ENCODE measurements at places on chromosomes 1 and 21. TPM values are rescaled to one million over a fixed set of nuclear protein-coding genes. Genes with fewer than 3 reads are reported as not detected.

Gene OR2G6
- not detected for total RNA-seq

Gene MYOM3
- not detected for total RNA-seq

Gene PAX7
- total RNA-seq: not detected

- no peak for DNase-seq
Measured at GRCh38 chr1:208329300-208329699, 85.1 kb upstream of the PLXNA2 start.

DNA sequence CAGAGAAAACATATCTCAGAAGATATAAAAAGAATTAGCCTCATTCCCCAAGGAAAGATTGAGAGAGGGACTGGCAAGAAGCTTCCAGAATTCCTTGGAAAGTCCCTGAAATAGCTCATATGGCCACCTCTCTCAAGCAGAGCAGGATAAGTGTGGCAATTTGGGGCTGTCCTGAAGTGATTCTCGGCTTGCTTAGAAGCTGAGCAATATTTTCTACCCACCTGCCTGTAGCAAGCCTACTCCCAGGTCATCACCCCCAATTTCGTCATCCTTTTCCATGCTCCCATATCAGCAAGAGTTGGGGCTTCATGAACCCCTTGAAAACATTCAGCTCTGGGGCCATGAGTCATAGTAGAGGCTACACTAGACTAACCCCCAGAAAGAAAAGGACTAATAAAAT is 131.5 kb downstream of the PLPP3 start:
- no peak for DNase-seq

- no peak for DNase-seq
Measured at GRCh38 chr1:24118410-24119242, 6.7 kb upstream of the MYOM3 start.

DNA sequence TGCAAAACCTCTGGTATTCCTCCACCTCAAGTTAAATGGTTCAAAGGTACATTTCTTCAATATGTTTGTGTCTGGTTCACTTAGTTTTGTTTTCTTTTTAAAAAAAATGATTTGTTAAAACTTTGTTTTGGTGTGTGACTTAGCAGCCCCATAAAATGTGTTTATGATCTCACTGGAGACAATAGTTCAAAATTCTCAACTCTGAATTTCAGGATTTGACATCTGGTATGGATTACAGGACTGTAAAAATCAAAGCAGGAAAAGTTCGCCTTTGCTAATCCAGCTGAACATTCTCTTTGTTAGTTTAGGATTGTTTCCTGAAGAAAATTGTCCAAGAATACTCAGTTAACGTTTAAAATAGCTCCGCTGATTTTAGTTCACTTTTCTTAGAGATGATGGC is 231.7 kb downstream of the HMCN1 start:
- DNase-seq: no peak

- no peak for DNase-seq
Measured at GRCh38 chr1:167206166-167206835, 14.4 kb upstream of the POU2F1 start.

- DNase-seq: no peak
Measured at GRCh38 chr1:20223551-20224419, 37.5 kb upstream of the PLA2G2C start.

DNA sequence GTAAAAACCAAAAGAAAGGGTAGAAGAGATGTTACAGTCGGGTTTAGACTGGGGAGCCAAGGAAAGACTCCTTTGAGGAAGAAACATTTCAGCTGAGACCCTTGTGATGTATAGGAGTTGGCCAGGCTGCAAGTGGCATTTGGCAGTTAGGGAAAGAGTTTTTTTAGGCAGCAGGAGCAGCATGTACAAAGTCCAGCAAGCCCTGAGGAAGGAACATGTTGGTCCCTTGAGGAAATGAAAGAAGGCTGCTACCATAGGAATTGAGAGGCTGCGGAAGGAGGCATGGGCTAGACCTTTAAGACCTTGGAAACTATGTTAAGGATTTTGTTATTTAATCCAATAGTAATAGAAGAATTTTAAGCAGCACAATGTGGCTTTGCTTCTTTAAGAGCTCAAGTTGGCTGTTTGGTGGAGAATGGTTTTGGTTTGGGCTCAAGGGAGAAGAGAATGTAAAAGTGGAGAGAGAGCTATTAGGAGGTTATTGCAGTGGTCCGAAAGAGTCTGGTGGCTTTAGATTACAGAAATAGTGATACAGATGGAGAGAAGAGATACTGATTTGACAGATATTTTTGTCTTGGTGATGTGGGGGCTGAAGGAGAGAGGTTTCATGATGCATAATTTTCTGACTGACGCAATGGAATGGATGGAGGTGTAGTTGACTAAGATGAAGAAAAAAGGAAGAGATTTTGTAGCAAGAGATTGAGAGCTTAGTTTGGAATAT is 26.6 kb downstream of the SMAP2 start:
- no peak for DNase-seq

DNA sequence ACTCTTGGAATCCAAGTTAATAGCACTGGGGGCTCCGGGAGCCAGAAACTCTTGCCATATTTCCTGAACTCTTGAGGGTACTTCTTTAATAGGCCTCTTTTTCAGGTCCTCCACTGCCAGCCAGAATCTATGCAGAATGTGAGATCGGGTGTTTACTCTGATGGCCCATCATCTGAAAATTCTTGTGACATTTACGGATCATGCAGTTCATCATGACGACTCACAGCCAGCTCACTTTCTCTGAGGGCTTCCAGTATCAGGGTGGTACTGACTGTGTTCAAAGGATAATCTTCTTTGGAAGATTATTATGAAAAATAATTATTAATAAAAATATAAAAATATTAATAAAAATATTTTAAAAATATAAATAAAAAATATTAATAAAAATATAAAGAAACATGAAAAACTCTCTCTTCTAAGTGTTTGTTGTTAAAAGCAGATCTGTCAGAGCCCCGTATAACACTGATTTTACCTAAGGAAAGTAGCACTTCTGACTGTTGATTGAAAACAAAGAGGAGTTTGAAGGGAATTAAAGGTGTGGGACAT is 194.3 kb upstream of the GREM2 start:
- DNase-seq: no peak

DNA sequence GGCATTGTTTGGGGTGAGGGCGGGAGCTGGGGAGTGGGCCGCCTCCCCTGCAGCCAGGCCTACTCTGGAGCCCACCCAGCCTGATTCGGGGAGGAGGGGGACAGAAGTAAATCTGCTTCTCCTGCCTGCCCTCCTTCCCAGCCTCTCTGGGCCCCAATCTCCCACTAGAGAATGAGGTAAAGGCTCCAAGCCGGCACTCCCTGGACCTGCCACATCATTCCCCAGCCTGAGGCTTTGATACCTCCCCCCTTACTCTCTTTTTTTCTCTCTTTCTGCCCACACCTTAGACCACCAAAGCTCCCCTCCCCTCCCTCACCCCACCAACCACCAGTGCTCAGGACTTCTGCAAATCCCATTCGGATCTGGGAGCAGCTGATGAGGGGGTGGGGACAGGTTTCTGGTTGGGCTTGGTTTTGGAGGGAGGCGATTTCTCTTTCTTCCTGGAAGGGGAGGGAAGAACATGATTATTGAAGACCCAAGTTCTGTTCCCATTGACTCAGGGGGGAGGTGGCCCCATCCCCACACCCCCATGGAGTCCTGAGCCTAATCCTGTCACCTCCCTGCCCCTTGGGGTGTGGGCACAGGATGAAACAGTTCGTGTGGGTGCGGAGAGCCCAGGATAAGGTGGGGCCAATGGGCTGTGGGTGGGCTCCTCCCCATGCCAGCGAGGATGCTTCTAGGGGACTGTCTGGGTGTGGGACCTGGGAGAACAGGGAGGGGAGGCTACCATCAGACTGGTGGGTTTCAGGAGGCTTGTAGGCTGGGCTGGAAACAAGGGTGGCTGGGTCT is 1.3 kb downstream of the MAP7D1 start:
- peak; percentile 69 for DNase-seq

DNA sequence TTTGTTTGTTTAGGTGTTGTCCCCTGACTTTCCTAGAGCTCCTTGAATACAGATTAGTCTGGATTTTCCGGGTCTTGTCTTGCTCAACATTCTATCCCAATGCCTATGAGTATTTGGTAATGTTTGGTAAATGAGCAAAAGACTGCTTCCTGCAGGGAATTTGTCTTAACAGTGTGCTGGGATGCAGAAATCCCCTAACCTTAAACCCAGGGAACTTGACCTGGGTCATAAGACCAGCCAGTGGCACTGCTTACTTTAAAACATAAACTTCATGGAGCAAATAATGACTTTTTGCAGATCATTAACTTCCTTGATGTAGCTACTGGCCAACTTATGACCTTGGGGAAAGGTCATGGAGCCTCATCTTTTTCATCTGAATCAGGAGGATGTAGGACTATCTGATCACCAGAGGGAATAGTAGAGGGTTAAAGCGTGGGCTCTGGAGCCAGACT is 27.2 kb downstream of the TCEANC2 start:
- no peak for DNase-seq

- no peak for DNase-seq
Measured at GRCh38 chr1:83547901-83548300, 451.0 kb downstream of the TTLL7 start.

Measured in activated CD4-positive, alpha-beta T cell treated with anti-CD3 and anti-CD28 coated beads, Interleukin-2, amount 10 ng/mL, durations not matched to agents 24 days and 14 days (primary cell).